Naive thymus-derived CD8-positive, alpha-beta T cell (primary cell): ENCODE measurements at places on chromosomes 6 and 20.

DNA sequence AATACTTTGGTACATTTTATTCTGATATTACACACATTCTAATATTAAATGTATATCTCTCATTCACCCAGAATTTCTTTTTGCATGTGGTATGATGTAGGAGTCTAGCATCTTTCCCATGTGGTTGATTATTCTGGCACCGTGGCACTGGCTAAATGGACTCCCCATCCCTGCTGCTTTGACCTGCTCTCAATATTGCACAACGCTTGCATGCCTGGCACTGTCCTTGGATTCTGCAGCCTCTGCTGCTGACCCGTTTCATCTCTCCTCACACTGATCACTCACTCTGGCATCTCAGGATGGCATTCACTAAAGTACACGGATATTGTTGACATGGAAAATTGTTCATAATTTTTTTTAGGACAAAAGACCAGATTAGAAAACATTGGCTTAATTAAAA is 11.5 kb upstream of the DACT2 start:
- no peak for DNase-seq

DNA sequence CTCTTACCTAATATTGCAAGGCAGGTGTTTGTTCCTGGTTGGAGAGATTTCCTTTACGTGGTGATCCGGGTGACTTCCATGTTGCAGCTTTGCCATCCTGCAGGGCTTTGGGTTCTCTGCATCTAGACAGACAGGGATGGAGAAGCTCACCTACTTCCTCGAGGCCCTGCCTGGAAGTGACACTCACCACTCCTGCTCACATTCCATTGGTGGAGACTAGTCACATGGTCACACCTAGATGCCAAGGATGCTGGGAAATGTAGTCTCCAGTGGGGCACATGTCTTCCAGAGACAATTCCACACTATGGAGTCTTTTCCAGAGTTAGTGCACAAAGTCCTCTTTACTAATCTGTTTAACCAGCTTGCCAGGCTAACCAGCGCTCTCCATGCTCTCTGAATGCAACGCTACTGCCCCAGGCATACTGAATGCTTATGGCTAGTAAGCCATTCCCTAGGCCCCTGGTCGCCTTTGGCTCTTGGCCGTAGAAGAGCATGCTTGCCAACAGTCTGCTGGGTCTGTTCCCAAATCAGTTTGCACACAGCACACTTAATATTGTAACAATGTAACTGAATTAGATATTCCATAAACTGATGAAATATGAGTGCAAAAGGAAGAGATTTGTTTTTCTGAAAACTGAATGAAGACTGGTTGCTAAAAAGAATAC is 6.7 kb upstream of the KCNK15 start:
- DNase-seq = peak; percentile 27

GRCh38 chr6:149443411-149444181 is 41.2 kb downstream of the ZC3H12D start:
- no peak for DNase-seq

- DNase-seq = no peak
These were observed 420.6 kb upstream of the MMS22L start for GRCh38 chr6:97703661-97704060.

DNA sequence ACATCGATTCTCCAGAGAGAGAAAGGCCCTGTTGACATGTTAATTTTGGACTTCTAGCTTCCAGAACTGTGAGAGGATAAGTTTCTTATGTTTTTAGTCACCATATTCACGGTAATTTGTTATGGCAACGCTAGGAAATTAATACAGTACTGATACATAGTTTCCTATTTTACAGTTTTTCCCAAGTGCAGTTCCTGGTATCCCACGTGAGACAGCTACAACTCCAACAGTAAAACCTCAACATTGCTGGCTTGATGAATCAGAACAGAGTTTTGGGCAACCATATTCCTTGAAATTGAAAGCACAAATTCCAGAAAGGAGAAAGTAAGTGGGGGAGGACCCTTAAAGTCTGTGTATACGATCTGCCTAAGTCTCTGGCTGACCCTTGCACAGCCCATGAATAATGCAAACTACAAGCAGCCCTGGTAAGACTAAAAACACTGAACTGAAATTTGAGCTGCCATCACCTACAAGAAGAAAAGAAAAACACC is 505.1 kb upstream of the NRSN1 start:
- DNase-seq = no peak

DNA sequence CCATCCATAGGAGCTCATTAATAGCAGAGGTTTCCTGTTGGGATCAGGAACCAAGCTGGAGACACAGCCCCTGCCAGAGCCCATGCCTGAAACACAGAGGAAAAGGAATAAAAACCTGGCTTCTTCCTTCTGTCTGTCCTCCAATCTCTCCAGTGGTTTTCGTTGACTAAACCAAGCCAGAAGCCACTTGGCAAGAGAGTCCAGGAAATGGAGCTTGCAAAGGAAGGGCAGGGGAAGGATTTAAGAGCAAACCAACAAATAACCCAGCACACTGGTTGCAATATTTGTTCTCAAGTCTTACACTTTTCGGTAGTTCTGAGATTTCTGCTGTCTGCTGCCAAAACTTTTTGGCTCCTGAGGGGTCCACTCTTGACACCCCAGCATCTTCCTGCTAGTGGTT is 137.0 kb upstream of the BMP2 start:
- DNase-seq = no peak

- no peak for DNase-seq
These were observed 4.2 kb downstream of the RAMACL start for GRCh38 chr6:166582258-166582657.

GRCh38 chr6:113825781-113826180 is 31.4 kb upstream of the MARCKS start:
- DNase-seq = no peak
